Eye (tissue), 1 donor: ENCODE measurements at places on chromosomes 1 and 21.

- DNase-seq, result peak; percentile 35
These were observed 297.0 kb downstream of the GPATCH2 start for GRCh38 chr1:217333939-217334338.

GRCh38 chr21:27771938-27772483, 805.1 kb upstream of the ADAMTS5 start:
- DNase-seq, result no peak

DNA sequence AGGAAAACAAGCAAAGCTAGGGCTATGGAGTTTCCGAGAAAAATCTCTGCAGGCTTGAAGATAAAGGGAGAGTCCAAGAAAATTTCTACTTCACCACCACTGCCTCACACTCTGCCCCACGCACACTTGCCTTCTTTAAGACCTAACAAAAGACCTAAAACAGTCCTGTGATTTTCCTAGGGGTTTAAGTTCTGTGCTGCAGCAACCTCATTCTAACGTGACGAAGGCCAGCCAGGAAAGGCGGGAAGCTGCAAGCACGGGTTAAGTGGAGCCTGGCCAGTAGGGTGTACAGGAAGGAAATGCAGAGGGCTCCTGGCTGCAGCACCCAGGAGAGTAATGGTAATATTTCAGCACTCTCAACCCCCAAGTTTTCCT, 1.5 kb downstream of the SPATA6 start:
- peak; percentile 58 for DNase-seq

DNA sequence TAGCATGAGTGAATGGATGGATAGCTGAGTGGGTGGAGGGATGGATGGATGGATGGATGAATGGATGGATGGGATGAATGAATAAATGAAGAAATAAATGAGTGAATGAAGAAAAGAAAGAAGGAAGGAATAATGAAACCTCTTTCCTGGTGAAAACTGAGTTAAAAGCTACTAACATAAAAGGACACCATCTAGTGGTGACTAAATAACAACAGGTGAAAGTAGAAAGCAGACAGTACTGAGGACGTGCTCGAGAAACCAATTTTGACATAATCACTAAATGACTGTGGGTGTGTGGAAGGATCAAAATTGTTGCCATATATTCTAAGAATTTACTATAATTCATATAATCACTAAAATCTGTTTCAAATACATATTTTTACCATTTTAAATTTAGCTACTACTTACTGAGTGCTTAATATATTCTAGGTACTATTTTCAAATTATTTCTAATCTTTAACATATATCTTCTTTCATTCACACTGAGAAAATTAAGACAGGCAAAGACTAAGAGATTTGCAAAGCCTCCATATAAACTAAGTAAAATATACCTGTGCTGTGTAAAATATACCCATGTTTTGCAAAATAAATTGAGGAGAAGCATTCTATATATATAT, 522.9 kb downstream of the LRRIQ3 start:
- peak; percentile 21 for DNase-seq

DNA sequence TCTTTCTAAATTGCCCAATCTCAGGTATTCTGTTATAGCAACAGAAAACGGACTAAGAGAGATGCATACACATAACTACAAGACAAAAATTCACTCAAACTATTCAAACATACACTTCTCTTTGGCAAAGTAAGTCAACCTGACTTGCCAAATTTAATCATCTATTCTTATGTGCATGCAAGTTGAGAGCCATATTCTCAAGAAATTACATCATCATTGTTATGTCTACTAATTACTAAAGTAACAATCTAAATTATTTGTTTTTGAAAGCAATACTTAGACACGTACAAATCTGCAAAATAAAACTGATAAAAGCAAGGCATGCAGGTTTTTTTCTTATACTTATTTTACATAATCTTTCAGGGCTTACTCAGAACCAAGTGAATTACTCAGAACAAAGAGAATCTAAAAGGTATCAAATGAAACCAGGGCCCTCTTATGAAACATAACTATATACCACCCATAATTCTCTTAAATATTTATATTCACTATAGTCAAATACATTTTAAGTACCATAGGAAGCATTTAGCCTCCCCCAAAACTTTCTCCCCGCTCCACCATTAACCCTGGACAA, 62.3 kb downstream of the HLCS start:
- no peak for DNase-seq

GRCh38 chr21:39441502-39442475, 3.8 kb downstream of the LCA5L start:
- DNase-seq, result peak; percentile 60

GRCh38 chr21:26595971-26596370, 22.9 kb upstream of the CYYR1 start:
- no peak for DNase-seq

DNA sequence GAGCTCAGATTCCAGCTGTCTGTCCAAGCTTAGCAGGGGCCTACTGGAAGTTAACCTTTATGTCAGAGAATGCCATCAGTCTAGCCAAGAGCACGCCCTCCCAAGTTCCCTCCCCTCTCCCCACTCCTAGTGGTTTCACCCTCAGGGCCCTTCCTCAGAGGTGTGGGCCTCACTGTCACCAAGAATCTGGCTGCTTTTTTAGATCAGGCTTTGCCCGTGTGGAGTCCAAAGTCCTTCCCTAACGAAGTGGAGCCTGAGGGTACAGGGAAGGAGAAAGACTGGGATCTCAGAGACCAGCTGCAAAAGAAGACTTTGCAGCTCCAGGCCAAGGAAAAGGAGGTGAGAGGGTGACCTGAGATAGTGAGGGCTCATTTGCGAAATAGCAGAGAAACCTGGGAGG, 4.1 kb downstream of the C1orf74 start:
- DNase-seq, result no peak
